Dermis blood vessel endothelial cell (primary cell): ENCODE measurements at places on chromosomes 4 and X. TPM values are rescaled to one million over a fixed set of nuclear protein-coding genes. Genes with fewer than 3 reads are reported as not detected.

PCYT1B gene
- under 0.01 and 0.19 TPM in 2 replicates for total RNA-seq

RADX gene
- under 0.01 and 0.14 TPM in 2 replicates for total RNA-seq

NEXMIF gene
- not detected in 2 replicates for total RNA-seq

GRCh38 chr4:6154875-6155274 is 45.5 kb downstream of the JAKMIP1 start:
- DNase-seq, result no peak

DNA sequence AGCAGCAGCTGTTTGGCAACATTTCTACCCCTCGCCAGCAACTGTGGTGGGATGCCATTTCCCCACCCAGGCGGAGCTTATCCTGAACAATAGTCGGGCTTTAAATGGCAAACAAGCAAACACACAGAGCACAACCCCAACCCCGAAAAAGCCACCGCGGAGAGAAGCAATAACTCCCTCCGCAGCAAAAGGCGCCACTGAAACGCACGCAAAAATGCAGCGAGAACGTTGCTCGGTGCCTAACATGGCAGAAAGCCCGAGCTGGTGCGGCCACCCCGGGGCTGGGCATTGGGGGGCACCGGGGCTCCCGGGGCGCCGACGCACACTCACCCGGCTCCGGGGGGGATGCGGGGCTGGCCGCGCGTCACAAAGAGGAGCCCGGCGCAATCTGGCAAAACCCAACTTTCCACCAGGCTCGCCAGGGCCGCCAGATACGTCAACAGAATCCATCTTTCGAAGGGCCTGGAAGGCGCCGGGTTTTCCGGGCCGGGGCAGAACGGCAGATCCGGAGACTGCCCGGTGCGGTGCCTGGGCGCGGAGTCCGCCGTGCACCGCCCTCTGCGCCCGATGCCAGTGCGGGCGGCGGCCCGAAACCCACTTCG is 818 bp downstream of the RAI2 start:
- no peak for DNase-seq
